GM23248 (cell line): ENCODE measurements at places on chromosomes 12 and 14. TPM values are rescaled to one million over a fixed set of nuclear protein-coding genes. Genes with fewer than 3 reads are reported as not detected.

DNA sequence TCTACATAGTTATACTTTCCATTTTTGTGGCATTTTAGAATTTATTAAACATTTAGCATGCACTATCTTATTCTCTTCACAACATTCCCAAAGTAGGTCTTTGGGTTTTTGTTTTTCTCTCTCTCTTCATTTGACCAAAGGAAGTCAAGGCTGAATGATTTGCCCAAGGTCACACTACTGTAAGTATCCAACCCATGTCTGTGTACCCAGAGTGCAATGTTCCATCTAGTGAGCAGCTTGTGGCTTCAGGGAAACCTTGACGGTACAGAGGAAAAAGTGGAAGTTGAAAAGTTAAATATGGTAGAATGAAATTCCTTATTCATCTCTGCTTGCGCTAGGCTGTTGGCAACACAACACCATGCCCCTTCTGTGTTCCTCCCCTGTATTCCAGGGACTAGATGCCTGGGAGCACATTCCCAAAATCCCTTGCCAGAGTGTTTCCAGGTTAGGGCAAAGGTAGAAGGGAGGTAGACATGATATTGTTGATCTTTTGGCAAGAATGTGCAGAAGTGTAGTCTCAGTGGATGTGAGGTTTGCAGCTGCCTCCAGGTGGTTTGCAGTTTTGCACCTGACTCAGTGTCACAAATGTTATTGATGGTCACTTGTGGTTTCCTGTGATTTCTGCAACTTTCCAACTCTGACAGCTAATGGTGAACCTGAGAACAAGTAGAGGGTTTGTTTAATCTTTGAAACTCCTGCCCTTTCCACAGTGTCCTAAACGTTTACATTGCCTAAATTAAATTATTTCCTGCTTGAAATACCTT lies 196.7 kb downstream of the RMST start:
- H3K4me1 ChIP-seq, result no peaks in the 10 kb centered on the region
- H3K36me3 ChIP-seq, result no peaks in the 10 kb centered on the region
- H3K27me3 ChIP-seq, result no peaks in the 10 kb centered on the region

DNAH10 gene
- total RNA-seq, result 0.11 and 0.13 TPM in 2 replicates

DNA sequence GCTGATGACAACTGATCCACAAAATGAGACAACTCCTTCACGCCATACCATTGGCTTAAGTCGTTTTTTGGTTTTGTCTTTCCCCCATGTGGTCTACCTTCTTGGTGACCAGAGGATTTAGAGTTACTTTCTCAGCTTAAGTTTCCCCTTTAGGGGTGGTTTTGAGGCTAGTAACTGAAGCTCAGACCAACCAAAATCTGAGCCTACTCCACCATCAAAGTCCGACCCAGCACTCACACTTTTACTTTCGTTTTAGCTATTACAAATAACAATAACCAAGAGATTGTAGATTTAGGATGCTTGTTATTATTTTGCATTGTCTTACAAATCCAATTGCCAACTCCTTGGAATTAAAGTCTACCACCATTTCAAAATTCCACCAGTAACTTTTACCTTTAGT lies 130.6 kb upstream of the MDM1 start:
- no peak for DNase-seq
- no peaks in the 10 kb centered on the region for H3K27me3 ChIP-seq

MFAP5 gene
- 344 and 390 TPM in 2 replicates for total RNA-seq

NRIP2 gene
- total RNA-seq, result not detected in 2 replicates

CPM gene
- 8.5 and 13.7 TPM in 2 replicates for total RNA-seq

GRCh38 chr14:76782115-76782884 lies 21.0 kb downstream of the VASH1 start:
- no peaks in the 10 kb centered on the region for H3K27me3 ChIP-seq
- no peaks in the 10 kb centered on the region for H3K36me3 ChIP-seq
- DNase-seq, result no peak
- H3K4me3 ChIP-seq, result no peak overlapping the region
- no peaks in the 10 kb centered on the region for H3K4me1 ChIP-seq
- H3K27ac ChIP-seq, result no peak overlapping the region
